ENCODE measurements at places on chromosomes 13 and 19.

- no peak for DNase-seq
Measured at GRCh38 chr13:33514362-33514761, 228.8 kb upstream of the STARD13 start.

GRCh38 chr19:16096280-16096855 lies 15.3 kb upstream of the RAB8A start:
- peak; percentile 74 for DNase-seq

DNA sequence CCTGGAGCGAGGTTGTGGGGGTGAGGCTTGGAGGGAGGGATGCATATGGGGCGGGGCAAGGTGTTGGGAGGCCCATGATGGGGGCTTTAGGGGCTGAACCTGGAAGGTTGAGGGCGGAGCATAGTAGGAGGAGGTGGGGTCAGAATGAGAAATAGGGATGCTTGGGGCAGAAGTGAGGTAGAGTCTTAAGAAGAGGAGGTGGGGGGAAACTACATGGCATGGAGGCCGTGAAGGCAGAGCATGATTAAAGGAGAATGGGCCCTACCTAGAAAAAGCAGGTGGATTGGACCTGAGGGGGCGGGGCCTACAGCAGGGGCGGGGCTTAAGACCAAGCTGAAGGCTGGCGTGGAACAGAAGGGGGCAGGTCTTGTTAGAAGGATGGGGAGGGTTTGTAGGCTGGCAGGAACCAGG lies 799 bp downstream of the NR1H2 start:
- DNase-seq, result no peak

DNA sequence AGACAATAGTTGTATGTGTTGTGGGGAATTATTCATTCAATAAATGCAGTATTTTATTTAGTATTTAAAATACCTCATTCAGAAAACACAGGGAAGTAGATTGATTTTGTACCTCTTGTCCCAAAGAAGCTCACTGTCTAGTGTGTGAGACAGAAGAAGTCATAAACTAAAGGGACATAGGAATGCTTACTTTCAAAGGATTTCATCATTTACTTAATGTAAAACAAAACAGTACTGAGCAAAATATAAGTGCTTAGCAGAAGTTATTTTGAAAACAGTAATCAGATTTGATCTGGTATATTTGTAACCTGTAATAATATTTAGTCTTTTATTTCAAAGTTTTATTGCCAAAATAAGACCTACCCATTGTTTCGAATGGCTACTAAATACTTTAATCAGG lies 117.9 kb downstream of the TDRD3 start:
- no peak for DNase-seq

- DNase-seq, result no peak
Measured at GRCh38 chr19:1909761-1910080, 4.5 kb downstream of the ADAT3 start.

GRCh38 chr13:39811696-39812095 lies 156.2 kb downstream of the COG6 start:
- no peak for DNase-seq

DNA sequence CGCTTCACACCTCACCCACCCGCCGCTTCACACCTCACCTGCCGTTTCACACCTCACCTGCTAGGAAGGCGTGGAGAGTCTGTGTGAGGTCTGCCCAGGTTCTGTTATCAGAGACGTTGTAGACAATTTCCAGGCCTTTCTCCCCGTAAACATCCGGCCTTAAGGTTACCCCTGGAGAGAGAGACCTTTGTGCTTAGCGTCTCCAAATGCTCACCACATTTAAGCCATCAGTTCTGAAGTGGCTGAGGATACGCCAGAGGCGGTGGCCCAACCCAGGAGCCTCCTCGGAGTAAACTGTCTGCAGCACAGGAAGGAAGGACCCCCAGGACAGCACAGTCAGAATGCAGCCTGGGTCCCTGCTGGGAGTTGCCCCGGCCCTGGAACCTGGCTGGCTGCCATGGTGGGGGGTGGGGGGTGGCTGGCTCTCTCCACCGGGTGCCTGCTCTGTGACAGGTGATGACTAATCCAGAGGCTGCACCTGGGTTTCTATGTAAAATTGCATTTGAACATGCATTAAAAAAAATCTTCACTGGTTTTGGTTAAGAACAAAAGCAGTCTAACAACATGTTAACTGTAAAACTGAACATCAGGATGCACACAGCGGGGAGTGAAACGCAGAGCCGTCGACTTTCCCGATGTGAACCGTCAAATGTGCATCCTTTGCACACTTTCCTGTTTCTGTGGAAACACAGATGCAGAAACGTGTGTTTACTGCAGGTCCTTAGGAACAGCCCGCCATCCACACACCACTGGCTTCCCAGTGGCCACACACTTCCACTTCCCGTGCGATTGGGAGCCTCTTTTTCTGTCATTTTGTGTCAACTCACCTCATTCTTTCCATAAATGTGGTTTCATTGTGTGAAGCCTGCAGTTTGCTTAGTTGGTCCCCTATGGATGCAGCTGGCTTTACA lies 4.5 kb downstream of the ATP4B start:
- DNase-seq, result no peak
